Stimulated activated CD8-positive, alpha-beta memory T cell treated with anti-CD3 and anti-CD28 coated beads, Interleukin-7, amount 100 ng/mL, for 24 hours (primary cell): ENCODE measurements at places on chromosomes 7 and 10.

- DNase-seq: no peak
Observed at GRCh38 chr10:122143238-122143841, 127.8 kb upstream of the BTBD16 start.

GRCh38 chr7:155567646-155568332, 21.4 kb upstream of the CNPY1 start:
- no peak for DNase-seq

GRCh38 chr10:71393841-71394475, 2.8 kb upstream of the CDH23 start:
- DNase-seq: no peak

GRCh38 chr7:1663223-1663622, 6.9 kb upstream of the ELFN1 start:
- DNase-seq: no peak

- DNase-seq: no peak
Observed at GRCh38 chr7:1403638-1404459, 55.4 kb downstream of the MICALL2 start.

DNA sequence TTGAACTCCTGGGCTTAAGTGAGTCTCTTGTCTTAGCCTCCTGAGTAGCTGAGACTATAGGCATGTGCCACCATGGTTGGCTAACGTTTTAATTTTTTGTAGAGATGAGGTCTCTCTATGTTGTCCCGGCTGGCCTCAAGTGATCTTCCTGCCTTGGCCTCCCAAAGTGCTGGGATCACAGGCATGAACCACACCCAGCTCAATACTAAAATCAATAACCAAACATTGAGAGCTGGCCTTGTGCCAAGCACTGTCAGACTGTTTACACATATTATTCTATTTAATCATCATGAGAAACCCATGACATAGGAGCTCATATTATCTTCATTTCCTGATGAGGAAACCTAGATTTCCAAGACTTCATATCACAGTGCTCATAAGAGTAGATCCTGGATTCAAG, 251.2 kb downstream of the BAMBI start:
- no peak for DNase-seq

- no peak for DNase-seq
Observed at GRCh38 chr7:92963566-92963965, 127.2 kb upstream of the CDK6 start.

DNA sequence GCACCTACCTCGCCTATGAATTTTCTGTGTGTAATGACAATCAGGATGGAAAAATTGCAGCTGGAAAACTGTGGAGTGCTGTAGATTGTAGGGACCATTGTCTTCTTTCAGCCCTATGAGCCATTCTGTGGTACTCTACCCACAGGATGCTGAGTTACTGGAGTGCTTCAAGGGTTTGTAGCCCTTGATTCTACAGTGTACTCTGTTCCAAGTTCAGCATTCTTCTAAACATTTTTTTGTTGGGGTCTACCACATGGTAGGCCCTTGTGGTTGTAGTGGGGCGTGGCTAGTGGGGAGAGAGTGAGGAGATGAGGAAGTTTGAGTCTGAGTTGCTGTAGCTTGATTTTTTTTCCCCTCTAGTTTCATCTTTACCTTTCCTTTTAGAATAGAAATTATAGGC, 33.5 kb downstream of the REEP3 start:
- DNase-seq: no peak

DNA sequence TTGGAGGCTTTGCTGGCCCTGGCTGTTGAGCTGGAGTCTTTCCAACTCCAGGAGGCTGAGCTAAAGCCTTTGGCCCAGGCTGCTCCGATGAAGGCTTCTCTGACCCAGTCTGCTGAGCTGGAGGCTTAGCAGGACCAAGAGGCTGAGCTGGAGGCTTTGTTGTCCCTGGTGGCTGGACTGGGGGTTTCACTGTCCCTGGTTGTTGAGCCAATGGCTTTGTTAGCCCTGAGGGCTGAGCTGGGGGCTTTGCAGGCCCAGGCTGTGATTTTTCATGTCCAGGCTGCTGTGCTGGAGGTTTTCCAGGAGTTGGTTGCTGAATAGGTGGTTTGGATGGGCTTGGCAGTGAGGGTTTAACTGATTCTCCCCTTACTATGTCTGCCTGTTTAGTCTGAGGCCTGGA, 7.3 kb downstream of the PCLO start:
- no peak for DNase-seq

GRCh38 chr7:17593819-17594419, 295.5 kb downstream of the AHR start:
- DNase-seq: no peak

- no peak for DNase-seq
Observed at GRCh38 chr10:5854131-5854475, 35.6 kb downstream of the ANKRD16 start.

GRCh38 chr7:125555916-125556315, 626.3 kb upstream of the POT1 start:
- no peak for DNase-seq

DNA sequence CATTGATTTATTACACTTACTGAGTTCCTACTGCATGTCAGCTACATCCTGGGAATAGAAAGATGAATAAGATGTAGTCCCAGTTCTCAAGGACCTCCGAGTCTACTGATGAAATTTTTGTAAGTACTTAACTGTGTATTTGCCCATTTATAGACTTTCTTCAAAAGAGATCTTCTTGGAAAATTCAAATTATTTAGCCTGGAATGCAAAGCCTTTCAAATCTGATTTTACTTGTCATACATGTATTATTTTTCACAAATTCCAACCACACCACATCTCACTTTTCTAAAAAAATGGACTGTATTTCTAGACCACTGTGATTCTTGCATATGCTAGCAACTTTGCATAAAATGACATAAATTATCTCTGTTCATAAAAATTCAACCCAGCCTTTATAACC, 581.3 kb downstream of the ATRNL1 start:
- DNase-seq: no peak

- no peak for DNase-seq
Observed at GRCh38 chr7:124031406-124031805, 1.5 kb downstream of the TMEM229A start.

- DNase-seq: no peak
Observed at GRCh38 chr7:55086413-55087201, 67.8 kb downstream of the EGFR start.

- no peak for DNase-seq
Observed at GRCh38 chr10:70253878-70254765, 20.9 kb upstream of the PPA1 start.

GRCh38 chr10:127734753-127735152, 2.2 kb upstream of the FOXI2 start:
- DNase-seq: no peak

- no peak for DNase-seq
Observed at GRCh38 chr10:5550250-5550545, 25.4 kb downstream of the CALML3 start.

- DNase-seq: no peak
Observed at GRCh38 chr10:75736889-75737579, 305.6 kb downstream of the LRMDA start.

DNA sequence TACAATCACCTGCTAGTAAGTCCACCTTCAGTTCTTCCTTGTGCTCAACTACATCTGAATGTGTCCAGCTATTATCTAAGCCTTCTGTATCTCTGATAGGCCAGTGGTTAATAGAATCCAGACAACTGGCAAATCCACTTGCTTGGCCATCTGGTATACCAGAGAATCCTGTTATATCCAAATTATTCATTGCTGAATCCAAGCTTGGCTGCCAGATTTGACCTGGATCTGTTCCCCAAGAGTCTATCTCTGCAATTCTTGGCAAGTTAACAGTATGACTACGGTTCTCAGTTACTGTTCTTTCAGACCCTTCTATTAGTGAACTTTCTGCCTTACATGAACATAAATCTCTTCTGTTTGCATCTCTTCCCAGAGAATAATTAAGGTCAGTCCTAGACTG, 154.6 kb upstream of the TARP start:
- no peak for DNase-seq

GRCh38 chr7:10875080-10875479, 98.6 kb upstream of the PHF14 start:
- DNase-seq: no peak

DNA sequence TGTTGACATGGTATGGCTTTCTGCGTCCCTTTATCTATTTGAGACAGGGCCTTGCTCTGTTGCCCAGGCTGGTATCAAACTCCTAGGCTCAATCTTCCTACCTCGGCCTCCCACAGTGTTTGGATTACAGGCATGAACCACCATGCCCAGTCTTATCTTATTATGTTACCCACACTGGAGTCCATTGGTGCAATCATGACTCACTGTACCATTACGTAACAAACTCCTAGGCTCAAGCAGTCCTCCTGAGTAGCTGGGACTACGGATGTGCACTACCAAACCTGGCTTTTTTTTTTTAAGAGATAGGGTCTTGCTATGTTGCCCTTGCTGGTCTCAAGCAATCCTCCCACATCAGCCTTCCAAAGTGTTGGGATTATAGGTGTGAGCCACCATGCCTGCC, 66.7 kb downstream of the CCDC3 start:
- no peak for DNase-seq

- DNase-seq: no peak
Observed at GRCh38 chr7:11343136-11343535, 369.5 kb downstream of the PHF14 start.

GRCh38 chr7:38374507-38374906, 101.1 kb upstream of the TARP start:
- no peak for DNase-seq

DNA sequence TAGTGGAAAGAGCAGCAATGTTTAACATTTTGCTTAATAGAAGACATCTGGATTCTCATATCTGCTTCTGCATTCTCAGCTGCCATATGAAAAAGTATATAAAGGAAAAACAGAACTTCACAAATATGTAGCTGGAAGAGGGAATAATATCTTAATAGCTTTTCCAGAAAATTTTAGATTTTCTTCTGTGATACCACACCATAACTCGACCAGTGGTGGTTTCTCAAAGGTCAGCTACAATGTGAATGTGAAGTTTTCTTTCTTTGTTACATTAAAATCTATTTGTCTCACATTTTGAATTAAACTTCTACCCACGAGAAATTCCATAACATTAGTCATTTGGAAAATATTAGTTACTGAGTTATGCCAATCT, 339.8 kb downstream of the PARD3 start:
- DNase-seq: no peak
